HuH-7.5 (cell line): ENCODE measurements at places on chromosomes 3 and 15.

DNA sequence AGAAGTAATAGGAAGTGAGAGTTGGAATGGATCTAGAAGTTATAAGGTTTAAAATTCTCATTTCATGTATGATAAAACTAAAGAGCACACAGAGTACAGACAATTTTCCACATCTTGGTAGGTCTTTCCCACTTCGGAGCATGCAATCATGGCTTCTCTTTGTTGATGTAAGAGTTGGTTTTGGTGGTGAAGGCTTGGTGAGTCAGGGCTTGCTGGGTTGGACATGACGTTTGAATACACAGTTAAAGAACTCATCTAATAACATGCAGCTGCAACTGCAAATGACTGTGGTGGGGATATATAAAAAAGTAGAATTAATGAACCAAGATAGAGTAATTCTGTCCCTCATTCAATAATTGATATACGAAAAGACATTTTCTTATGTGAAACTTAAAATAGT, 39.5 kb upstream of the GRM7 start:
- no peak for DNase-seq

DNA sequence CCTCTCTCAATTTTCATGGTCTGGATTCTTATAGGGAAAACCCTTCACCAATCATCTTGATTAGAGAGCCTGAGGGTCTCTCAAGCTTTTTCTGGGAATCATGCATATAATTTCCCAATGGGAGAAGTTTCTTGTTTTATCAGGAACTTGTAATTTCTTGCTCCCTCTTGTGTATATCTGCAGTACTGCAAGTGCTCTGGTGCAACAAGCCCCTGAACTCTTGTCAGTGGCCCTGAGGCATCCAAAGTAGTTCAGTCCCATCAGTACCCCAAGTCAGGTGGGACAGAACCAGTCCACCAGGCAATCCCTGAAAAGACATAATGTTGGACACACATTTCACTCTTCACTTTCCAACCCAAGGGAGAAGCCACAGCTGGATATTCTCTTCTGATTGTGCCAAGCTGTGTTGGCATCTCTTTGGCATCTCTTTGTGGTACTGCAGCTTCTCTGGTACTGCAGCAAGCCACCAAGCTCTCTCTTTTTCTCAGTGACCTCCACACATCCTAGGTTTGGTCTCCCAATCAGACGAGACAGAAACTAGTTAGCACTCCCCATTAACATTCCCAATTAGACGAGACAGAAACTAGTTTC, 214.5 kb downstream of the ZIC4 start:
- no peak for DNase-seq

GRCh38 chr3:142086581-142087090, 62.7 kb downstream of the TFDP2 start:
- peak; percentile 4 for DNase-seq

GRCh38 chr3:51139616-51140015, 245.5 kb upstream of the MANF start:
- no peak for DNase-seq

GRCh38 chr15:63135804-63136203, 14.1 kb downstream of the LACTB start:
- no peak for DNase-seq

GRCh38 chr3:140219291-140219690, 284.3 kb downstream of the CLSTN2 start:
- no peak for DNase-seq

DNA sequence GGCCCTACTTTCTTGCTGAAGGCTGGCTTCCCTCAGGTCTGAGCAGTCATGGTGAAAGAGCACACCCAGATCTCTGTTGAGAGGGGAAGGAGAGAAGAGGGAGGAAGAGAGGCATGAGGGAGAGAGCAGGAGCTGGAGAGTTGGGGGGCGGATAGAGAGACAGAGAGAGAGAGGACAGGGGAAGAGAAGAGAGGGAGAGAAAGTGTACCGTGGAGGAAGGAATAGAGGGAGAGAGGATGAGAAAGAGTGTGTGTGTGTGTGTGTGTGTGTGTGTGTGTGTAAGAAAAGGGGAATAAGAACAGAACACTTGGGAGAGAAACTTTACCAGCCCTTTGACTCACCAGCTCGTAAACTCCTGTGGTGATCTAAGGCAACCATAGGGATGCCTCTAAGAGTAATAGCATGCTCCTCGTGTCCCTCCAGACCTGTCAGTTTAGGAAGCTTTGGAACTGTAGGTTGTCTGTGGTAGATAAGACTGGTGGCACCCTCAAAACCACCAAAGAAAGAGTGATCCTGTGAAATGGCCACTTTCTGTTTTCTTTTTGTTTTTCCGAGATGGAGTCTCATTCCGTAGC, 18.2 kb downstream of the ZNF592 start:
- no peak for DNase-seq

DNA sequence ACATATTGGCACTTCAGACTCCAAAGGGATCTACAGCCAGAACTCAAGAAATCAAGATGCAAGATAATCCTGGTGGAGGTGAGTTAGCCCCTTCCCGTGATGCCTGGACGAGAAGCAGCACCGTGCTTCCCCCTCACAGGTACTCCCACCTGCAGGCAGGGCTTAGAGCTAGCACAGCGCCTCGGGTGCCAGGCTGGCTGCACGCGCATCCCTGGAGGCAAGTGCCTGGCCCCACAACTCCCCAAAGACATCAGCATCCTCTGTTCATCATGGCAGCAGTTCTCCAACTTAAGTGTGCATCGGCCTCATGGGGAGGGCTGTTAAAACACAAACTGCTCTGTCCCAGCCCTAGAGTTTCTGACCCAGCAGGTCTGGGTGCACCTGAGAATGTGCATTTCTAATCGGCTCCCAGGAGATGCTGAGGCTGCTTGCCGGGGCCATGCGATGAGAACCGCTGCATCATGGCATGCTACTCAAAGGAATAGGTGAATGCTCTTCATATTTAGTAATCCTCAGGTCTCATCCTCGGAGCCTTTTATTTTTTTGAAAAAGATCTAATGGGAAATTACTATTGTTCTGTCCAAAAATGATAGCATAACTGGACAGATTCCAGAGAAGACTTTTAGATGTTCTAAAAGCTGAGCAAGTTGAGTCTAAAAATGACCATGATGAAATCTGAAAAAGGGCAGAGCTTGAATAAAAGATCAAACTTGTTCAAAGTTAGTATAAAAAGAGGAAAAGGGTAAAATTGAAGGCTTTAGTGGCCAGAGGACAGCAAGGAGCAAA, 244.2 kb downstream of the ADAMTS17 start:
- no peak for DNase-seq

- DNase-seq: peak; percentile 13
These were observed 154.6 kb downstream of the POLR2M start for GRCh38 chr15:57861034-57861638.

GRCh38 chr3:117444175-117444574, 734.6 kb downstream of the TUSC7 start:
- no peak for DNase-seq
